Regular cardiac myocyte (primary cell): ENCODE measurements at places on chromosomes 12 and 14. TPM values are rescaled to one million over a fixed set of nuclear protein-coding genes. Genes with fewer than 3 reads are reported as not detected.

Gene GPD1
- total RNA-seq = under 0.01 and 0.56 TPM in 2 replicates

Gene CTSG
- not detected in 2 replicates for total RNA-seq

Gene HOXC12
- not detected in 2 replicates for total RNA-seq

Gene ISM2
- total RNA-seq = 0.19 and 3.1 TPM in 2 replicates

Gene OTUB2
- total RNA-seq = 1.5 and 2.0 TPM in 2 replicates

Gene USP44
- 0.58 and 1.1 TPM in 2 replicates for total RNA-seq

Gene HOXC10
- not detected in 2 replicates for total RNA-seq

Gene LYSET
- 7.3 and 11.9 TPM in 2 replicates for total RNA-seq

Gene RBM19
- total RNA-seq = 14.9 and 24.7 TPM in 2 replicates
